ENCODE measurements at places on chromosomes 6 and 20. TPM values are rescaled to one million over a fixed set of nuclear protein-coding genes. Genes with fewer than 3 reads are reported as not detected.

The PLTP gene
- 1.7 TPM for total RNA-seq

The ADAT2 gene
- total RNA-seq = 15.2 TPM

The PBOV1 gene
- total RNA-seq = not detected

The CRISP2 gene
- not detected for total RNA-seq

The VGLL2 gene
- not detected for total RNA-seq

The LY6G5C gene
- total RNA-seq = 2.1 TPM

The GGTLC1 gene
- not detected for total RNA-seq

The MAN1A1 gene
- 31.7 TPM for total RNA-seq

The VSX1 gene
- not detected for total RNA-seq

The SCRT2 gene
- not detected for total RNA-seq

The SYCP2 gene
- total RNA-seq = 4.7 TPM

The FAM83B gene
- not detected for total RNA-seq

The TPD52L1 gene
- not detected for total RNA-seq

The RAB32 gene
- not detected for total RNA-seq

Measured in B cell (primary cell).